Myocyte (in vitro differentiated cells): ENCODE measurements at places on chromosomes 3 and 15. TPM values are rescaled to one million over a fixed set of nuclear protein-coding genes. Genes with fewer than 3 reads are reported as not detected.

DNA sequence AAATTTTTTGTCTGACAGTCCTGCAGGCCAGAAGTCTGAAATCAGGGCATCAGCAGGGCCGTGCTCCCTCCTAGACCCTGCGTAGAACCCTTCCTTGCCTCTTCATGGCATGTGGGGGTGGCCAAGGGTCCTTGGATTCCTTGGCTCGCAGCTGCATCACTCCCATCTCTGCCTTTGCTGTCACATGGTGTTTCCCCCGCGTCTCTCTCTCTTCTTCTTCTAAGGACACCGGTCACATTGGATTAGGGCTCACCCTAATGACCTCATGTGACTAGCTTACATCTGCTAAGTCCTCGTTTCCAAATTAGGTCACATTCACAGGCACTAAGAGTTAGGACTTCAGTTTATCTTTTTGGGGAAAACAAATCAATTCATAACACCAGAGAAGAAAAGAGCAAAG, 12.0 kb downstream of the SLCO3A1 start:
- DNase-seq: no peak

DNA sequence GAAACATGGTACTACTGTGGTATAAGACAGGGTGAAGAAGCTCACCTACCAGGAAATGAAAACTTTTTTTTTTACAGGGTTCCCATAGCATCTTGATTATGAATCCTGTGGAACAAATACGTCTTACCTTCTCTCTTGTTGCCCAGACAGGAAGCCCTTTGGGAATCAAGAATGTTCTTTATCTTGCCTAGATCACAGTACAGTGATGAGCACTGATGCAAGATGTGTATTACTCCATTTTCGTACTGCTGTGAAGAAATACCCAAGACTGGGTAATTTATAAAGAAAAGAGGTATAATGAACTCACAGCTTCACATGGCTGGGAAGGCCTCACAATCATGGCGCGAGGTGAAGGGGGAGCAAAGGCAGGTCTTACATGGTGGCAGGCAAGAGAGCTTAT, 281.3 kb downstream of the UBE2E2 start:
- DNase-seq: no peak

DNA sequence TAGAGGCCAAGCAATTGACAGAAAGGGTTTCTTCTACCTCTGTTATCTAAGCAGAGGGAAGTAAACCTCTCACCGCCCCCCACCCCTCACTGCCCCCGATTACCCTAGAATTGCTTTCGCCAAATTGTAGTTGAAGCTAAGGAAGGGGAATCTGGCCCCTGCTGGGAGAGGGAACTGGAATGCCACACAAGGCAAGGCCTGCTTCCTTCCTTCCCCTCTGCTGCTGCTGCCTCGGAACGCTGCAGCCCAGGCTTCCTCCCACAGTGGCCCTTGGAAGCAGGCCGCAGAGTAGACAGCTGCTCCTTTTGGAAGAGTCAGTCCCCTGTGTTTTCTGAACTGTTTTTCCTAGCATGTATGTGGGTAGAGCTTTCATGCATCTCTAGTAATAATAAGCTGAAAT, 21.6 kb downstream of the RLBP1 start:
- DNase-seq: no peak

Gene RAB8B
- total RNA-seq: 16.4 and 24.0 TPM in 2 replicates

GRCh38 chr15:32834156-32834555, 116.4 kb downstream of the GREM1 start:
- no peak for DNase-seq

Gene ROBO2
- total RNA-seq: not detected in 2 replicates

Gene C2CD4B
- total RNA-seq: not detected in 2 replicates

DNA sequence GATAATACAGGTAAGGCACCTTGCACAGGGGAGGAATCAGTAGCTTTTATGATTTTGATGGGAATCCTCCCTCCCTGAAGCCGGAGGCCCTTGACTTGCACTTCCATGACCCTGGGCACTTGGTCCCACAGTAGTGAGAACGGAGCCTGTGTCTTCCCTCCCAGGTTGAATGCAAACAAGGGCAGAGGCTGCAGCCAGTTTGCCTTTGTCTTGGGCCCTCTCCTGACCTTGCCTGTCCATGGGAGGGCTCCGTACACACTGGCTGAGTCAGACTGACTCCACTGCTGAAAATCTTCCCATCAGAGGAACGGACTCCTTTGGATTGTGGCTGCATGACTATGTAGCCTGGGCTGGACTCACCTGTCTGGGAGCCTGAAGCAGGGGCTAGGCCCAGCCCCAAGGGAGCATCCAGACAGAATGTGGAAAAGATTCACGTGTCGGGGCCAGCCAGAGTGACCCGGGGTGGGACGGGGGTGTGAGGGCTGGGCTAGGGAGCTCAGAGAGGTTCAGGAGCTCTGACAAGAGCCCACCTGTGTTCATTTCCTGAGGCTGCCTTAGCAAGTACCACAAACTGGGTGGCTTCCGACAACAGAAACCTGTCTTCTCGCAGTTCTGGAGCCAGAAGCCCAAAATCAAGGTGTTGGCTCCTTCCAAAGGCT, 9.5 kb downstream of the TBC1D21 start:
- no peak for DNase-seq

Gene TEX9
- 2.7 and 3.1 TPM in 2 replicates for total RNA-seq

Gene SCN5A
- 72.3 and 194 TPM in 2 replicates for total RNA-seq

- peak; percentile 83 for DNase-seq
These were observed 11.5 kb downstream of the CCDC80 start for GRCh38 chr3:112629425-112629824.

- DNase-seq: peak; percentile 77
These were observed 4.8 kb downstream of the VWA5B2 start for GRCh38 chr3:184234224-184234623.

Gene SLC51B
- 0.26 TPM in 1 of 2 replicates, not detected in the other for total RNA-seq

GRCh38 chr3:101535221-101535620, 22.2 kb upstream of the SENP7 start:
- no peak for DNase-seq

GRCh38 chr3:171335559-171335958, 124.6 kb downstream of the TNIK start:
- DNase-seq: no peak

GRCh38 chr15:58584789-58585461, 153.1 kb downstream of the LIPC start:
- peak; percentile 31 for DNase-seq

Gene IQCB1
- 15.3 and 23.8 TPM in 2 replicates for total RNA-seq

GRCh38 chr15:91114301-91114700, 14.2 kb downstream of the SV2B start:
- DNase-seq: no peak

GRCh38 chr3:188776447-188776846, 395.3 kb upstream of the TPRG1 start:
- peak; percentile 38 for DNase-seq

DNA sequence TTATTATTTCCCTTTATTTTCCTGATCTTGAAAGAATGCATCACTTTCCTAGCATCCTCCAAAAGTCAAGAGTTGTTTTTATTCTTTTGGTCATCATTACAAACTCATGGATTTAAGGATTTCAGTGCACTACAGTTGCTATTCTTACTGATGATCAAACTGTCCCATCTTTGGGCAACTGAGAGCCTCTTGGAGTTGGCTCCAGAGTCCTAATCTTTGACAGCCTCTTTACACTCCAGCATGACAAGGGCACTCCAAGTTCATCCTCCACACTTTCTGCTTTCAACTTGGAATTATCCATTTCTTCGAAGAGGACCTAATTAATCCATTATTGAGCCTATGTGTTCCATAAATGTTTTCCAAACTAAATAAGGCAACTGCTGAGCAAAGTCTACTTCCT, 5.7 kb downstream of the UACA start:
- DNase-seq: no peak

DNA sequence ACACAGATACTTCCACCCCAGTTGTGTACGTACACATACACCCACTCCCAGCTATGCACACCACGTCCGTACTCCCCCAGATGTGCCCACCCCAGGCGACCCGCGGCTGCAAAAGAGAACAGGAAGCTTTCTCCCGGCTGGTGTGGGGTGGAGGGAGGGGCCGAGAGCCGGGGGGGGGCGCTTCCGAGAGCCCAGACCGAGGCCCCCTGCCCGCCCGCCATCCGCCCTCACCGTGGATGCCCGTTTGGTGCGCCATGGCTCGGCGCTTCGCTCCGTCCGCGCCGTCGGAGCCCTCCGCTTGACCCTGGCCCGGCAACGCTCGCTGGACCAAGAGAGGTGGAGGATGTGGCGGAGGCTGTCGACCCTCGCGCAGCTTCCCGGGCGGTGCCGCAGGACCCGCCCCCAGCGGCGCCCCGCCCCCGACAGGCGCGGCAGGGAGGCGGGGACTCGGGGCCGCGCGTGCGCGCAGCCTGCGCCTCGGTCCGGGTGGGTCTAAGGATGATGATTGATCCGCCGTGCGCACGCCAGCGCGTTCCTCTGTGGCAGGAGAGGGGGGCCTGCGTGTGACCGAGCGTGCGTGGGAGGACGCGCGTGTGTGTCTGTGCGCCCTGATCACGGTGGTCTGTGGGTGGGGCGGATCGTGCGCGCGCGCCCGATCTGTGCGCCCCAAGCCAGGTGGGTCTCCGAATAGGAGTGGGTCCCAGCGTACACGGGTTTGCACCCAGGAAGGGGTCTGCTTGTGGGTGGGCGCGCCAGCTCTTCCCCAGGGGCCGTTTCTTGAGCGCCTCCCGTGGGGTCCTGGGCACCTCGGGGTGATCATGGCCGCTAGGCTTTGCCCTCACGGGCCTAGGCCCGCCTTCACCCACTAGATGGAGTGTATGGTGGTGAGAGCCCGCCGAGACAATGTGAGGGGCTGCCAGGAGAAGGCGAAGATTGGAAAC, at the start of gene TWF2:
Gene TWF2, minus strand, starts transcription at position 398 of the 941 bp plus-strand sequence. Its CDS starts 142 bp downstream, at position 256.
- peak; percentile 73 for DNase-seq

DNA sequence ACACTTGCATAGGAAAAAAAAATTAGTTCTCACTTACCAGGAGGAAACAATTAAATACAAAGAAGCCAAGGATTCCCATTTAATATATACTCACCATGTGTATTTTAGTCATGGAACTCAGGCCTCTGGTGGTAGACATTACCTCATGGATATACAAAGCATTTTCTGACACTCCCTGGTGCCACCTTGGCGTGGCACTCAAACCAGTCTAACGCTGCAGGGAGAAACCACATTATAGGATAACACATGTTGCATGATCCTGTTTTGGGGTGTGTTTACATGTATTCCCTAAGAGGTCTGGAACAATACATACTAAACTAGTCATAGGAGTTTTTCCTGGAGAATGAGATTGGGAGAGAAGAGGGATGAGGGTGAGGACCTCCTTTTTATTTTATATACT, 5.9 kb upstream of the RTF1 start:
- DNase-seq: peak; percentile 15

Gene LDHAL6B
- total RNA-seq: not detected in 2 replicates
